ENCODE measurements at places on chromosomes 2 and 18.

GRCh38 chr2:241776336-241777169 is at the start of gene GAL3ST2:
Gene GAL3ST2, plus strand, starts transcription at chr2:241776822. Its CDS starts 134 bp downstream, at chr2:241776956.
- no peak for DNase-seq

DNA sequence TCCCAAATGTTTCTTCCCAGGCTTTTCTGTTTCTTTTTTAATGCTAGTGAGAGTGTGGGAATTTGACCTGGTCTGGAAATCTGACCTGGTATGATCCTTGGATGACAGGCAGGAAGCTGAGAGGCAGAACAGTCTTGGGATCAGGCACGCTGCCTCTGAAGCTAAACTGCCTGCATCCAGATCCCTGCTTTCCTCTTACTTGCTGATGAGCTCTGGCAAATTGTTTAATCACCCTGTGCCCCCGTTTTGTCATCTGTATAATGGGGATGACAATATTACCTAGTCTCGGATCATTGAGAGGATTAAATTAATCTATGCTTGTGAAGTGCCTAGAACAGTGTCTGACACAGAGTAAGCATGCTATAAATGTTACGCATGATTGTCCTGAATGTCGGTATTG is 3.3 kb downstream of the KLHL23 start:
- no peak for DNase-seq

GRCh38 chr2:133497951-133498565 is 70.2 kb downstream of the NCKAP5 start:
- no peak for DNase-seq

DNA sequence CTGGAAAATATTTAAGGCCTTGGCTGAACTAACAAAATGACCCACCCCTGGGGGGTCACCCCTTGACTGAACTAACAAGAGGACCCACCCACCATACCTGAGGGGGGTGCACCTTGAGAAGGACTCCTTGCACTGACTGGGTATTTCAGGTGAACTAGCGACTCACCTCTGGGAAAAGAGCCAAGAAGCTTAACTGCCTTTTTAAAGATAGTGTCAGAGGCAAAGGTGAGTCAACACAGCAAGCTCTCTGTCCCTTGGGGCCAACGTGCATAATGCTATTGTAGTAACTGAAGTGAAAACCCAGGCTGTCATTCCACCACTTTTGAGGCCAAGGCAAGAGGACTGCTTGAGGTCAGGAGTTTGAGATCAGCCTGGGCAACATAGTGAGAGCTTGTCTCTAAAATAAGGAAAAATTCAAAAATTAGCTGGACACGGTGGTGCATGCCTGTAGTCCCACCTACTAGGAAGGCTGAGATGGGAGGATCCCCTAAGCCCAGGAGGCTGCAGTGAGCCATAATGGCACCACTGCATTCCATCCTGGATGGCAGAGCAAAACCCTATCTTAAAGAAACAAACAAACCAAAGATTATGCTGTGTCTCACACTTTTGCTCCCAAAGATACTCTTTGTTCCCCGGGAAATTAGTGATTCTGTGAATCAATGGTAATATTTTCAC is 36.4 kb upstream of the ZCCHC2 start:
- DNase-seq: no peak

- DNase-seq: no peak
Measured at GRCh38 chr2:44980751-44981713, 28.2 kb downstream of the SIX2 start.

DNA sequence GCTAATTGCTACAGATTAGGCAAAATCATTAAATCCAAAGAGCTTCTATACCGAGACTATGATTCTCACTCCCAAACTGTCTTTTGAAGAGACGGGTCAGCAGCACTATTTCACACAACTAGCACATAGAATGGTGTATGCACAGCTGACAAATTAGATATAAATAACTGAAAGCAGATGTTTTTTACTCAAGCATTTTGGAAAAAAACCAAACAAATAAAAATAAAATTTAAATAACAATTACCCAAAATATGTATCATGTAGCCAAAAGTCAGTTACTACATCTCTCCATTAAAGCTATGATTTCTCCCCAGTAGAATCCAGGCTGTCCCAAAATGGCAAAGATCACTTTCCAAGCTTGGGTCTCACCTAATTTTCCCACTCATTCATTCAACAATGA is 107.9 kb downstream of the TMEM163 start:
- DNase-seq: no peak
